Mesenchymal stem cell (in vitro differentiated cells and primary cell): ENCODE measurements at places on chromosomes 4 and X.

GRCh38 chr4:71382900-71383560 is 44.2 kb downstream of the SLC4A4 start:
- DNase-seq, result no peak

DNA sequence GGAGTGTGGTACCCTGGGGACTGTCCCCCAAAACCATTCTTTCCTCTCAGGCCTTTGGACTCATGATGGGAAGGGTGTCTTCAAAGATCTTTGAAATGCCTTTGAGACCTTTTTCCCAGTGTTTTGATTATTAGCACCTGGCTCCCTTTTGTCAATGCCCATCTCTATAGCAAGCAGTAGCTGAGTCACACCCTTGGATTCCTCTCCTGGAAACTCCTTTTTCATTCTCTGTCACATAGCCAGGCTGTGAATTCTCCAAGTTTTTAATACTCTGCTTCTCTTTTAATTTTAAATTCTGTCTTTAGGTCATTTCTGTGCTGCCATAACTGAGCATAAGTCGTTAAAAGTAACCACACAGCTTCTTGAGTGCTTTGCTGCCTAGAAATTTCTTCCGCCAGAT is 29.7 kb downstream of the IL21 start:
- no peak for DNase-seq

GRCh38 chr4:48546336-48546735 is 56.3 kb downstream of the ZAR1 start:
- peak; percentile 40 for DNase-seq

GRCh38 chrX:109747681-109748080 is 14.6 kb upstream of the ACSL4 start:
- no peak for DNase-seq

DNA sequence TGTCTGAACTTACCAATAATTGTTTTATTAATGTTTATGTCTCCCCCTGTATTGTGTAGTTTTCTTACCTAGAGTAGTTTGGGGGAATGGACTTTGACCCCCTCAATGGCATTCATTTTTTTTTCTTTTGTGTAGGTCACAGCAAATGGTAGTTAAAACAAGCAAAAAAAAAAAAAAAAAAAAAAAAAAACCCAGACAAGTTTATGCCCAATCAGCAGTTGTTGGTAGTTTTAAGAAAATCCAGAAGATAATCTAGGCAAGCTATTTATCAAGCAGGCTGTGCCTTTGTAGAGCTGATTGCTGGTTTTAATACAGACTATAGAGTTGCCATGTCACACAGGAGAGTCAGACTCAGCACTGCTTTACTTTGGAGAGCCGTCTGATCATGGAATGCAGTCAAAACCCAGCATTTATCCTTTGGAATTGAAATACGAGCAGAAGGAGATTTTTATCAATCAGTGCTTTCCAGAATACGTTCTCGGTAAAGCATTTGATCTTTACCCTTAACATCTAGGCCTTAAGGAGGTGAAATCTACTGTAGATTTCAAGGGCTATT is 16.6 kb downstream of the DCUN1D4 start:
- DNase-seq, result no peak

DNA sequence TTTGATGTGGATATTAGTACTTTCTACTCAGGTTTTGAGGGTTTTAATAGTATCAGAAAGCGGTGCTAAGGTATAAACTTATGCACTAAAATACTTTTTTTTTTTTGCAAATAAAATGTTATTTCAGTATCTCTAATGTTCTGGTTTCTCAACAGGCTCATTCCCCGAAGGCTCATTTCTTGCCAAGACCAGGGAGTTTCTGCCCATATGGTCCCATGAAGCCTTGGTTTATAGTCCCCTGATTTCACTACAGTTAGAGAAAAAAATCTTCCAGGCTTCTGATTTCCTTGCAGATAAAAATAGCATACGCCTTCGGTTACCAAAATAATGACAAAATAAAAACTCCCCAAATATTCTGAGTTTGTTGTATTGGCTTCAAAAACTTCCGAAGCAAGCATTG is 814.2 kb upstream of the PABPC4L start:
- no peak for DNase-seq

DNA sequence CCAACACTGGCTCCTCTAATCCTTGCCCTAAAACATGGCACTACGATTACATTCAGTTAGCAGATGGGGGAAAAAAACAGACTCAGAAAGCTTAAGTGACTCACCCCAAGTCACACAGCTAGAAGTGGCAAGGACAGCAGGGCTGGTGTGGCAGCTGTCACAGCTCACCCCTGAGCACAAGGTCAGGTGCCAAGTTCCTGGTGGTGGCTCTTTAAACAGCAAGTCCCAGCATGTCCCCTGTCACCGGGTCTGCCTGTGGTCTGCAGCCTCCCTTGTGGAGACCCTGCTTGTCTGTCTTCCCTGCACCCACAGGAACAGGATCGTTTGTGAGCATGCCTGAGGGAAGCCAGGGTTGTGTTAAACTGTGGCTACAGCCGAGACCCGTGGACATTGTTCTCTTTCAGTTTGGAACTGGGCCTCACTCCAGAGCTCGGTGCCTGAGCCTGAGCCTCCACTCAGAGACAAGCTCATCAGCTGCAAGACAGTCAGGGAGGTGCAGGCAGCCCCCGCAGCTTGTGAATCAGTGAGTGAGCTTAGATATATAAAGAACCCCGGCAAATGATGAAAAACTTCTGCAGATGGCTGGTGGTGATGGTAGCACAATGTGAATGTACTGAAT is 260.8 kb downstream of the BCOR start:
- no peak for DNase-seq

GRCh38 chr4:47349326-47349725 is 114.2 kb downstream of the COMMD8 start:
- peak; percentile 74 for DNase-seq

DNA sequence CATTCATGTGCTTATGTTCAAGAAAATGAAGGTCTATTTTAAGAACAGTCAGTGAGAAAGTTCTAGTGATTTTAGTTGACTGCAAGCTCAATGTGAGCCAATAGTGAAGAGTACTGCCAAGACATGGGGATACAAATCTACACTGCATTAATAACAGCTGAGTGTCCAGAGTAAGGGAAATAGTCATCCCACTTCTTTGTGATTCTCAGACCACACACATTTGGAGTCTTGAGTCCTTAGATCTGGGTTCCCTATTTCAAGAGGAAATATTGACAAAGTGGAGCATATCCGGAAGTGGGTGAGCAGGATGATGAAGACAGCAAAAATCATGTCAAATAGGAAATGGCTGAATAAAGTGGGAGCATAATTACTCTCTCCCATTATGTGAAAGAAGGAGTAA is 171.1 kb downstream of the LARP7 start:
- DNase-seq, result no peak

DNA sequence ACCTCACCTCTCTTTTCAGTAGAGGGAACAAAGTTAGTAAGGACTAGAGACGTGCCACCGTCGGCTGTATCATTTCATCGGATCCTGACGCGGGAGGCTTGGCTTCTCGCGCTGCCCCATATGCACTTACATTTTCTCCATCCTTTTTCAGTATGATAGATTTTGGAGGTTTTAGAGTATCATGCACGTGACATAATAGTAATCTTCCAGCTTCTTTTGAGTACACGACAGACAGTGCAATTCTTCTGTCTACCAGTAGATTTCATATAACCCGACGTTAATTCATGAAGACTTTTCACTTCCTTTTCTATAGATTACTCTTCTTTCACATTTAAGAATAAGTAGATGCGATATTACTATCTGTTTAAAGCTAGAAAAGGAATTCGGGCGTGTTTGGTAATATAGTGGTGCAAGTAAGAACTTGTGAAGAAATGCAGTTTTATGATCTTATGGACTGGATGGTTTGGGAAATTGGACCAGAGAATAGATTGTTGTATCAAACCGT is 1.0 kb downstream of the CDS1 start:
- DNase-seq, result peak; percentile 8

- no peak for DNase-seq
Observed at GRCh38 chrX:15043538-15043937, 170.3 kb downstream of the MOSPD2 start.

DNA sequence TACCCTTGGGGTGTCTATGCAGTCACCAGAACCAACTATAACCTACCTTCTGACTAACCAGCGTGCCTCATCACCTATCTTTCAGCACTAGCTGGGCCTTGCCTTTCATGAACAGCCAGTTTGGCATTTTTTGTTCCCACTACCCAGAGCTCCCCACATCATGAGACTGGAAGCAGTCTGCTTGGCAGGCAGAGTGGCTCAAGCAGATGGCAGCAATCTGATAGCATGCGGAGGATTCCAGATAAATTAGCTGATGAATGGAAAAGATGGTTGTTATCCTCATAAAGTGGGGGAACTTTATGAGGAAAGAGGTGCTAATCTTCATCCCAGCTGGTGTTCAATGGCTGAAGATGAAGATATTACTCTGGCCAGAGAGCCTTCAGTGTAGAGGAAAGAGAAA is 243.2 kb upstream of the EDA2R start:
- no peak for DNase-seq

GRCh38 chrX:39753293-39753996 is 344.3 kb downstream of the BCOR start:
- DNase-seq, result no peak

- DNase-seq, result no peak
Observed at GRCh38 chr4:118790544-118790943, 45.4 kb downstream of the SEC24D start.

DNA sequence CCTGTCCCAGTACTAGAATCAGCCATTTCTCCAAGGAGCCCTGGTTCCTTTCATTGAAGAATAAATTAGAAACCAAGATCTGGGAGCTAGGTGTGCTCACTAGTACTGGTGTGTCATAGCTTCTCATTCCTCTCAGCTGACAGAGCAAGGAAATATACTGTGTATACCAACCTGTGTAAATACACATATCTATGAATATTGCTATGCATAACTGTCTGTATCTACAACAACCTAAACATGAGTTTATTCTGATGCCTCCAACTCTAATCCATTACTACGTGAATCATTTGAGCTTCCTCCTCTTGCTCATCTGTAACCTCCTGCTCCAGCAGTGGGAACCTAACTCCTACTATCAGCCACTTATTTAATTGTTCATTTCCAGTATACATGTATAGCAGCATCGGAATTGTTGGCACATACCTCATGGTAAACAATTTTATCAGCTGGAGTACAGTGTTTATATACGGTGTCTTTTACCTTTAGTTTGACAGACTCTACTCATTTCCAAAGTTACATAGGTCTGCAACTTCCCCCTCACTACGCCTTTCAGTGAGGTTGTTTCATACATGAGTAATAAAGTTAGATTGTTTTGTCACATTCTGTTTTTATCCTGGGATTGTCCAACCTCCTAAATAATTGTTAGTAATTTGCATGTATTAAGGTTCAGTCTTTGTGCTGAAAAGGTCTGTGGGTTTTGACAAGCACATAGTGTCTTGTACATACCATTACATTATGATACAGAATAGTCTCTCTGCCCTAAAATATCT is 7.1 kb upstream of the SCRG1 start:
- no peak for DNase-seq
